HepG2 (cell line): ENCODE measurements at places on chromosomes 1 and 21. TPM values are rescaled to one million over a fixed set of nuclear protein-coding genes. Genes with fewer than 3 reads are reported as not detected.

The LIPI gene
- not detected in 2 replicates for polyA plus RNA-seq

The ITGB2 gene
- polyA plus RNA-seq = 18.0 and 26.4 TPM in 2 replicates

The CD1B gene
- polyA plus RNA-seq = not detected in 2 replicates

The GJA5 gene
- polyA plus RNA-seq = not detected in 2 replicates

The PERM1 gene
- polyA plus RNA-seq = 0.29 and 0.38 TPM in 2 replicates

The LCE1E gene
- polyA plus RNA-seq = 0.12 TPM in 2 replicates

The DIO1 gene
- 13.5 and 16.3 TPM in 2 replicates for polyA plus RNA-seq

The PKLR gene
- 29.3 and 43.2 TPM in 2 replicates for polyA plus RNA-seq

The PLPPR4 gene
- not detected in 2 replicates for polyA plus RNA-seq
